ENCODE measurements at places on chromosomes 7 and 10. TPM values are rescaled to one million over a fixed set of nuclear protein-coding genes. Genes with fewer than 3 reads are reported as not detected.

The HTRA1 gene
- total RNA-seq: not detected

The ABCB4 gene
- total RNA-seq: not detected

The CPA2 gene
- not detected for total RNA-seq

The CRPPA gene
- total RNA-seq: 1.1 TPM

The RHBDD2 gene
- total RNA-seq: 63.9 TPM

The TCAF2 gene
- 23.5 TPM for total RNA-seq

The UBTD1 gene
- 1.8 TPM for total RNA-seq

The LIPN gene
- not detected for total RNA-seq

The SPOCK2 gene
- total RNA-seq: 139 TPM

The HOXA10 gene
- total RNA-seq: not detected

GRCh38 chr10:110885932-110886674 is 14.4 kb downstream of the PDCD4 start:
- no peak for DNase-seq

DNA sequence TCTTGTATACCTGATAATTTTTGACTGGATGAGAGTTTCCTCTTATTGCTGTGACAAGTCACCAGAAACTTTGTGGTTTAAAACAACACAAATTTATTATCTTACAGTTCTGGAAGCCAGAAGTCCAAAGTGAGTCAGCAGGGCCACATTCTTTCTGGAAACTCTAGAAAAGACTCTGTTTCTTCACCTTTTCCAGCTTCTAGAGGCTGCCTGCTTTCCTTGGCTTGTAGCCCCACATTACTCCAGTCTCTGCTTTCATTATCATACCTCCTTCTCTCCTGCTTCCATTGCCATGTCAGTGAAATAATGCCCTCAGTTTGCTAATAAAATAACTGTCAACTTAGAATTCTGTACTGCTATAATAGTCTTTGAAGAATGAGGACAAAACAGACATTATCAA is 65.3 kb downstream of the VCL start:
- no peak for DNase-seq

GRCh38 chr10:1539216-1539615 is 198.1 kb downstream of the ADARB2 start:
- DNase-seq: no peak

DNA sequence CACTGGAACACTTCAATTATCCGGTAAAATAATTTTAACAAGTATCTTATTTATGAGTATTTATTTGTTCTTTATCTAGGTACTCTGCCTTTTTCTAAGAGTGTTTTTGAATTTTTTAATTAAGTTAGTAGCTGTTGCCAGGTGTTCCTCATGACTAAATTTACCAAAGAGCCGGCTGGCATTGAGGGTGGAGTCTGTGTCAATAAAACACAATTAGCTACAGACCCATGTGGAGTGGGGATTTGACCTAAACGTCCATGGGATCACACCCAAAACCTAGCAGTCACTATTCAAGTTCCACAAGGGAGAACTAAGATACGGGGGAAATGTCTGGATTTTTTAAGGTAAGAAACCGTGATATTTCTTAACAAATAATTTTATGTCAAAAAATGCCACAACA is 9.8 kb downstream of the SLC16A12 start:
- DNase-seq: no peak

DNA sequence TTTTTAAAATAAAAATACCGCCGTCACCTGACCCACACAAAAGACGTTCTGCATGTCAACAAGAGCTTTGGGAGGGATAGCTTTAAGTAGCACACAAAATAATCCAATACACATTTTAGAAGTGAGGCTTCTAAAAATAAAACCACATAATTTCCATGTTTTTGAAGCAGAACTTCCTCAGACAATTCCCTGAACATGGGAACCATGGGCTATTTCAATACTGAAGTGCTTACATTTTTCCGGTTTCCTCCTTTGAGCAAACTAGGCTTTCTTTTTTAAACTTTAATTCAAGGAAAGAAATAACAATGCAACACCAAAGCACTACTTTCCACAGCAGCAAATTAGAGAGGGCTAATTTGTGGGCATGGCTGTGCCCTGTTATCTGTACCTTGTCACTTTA is 59.9 kb downstream of the ELMO1 start:
- no peak for DNase-seq

- no peak for DNase-seq
These were observed 45.2 kb downstream of the KIAA1217 start for GRCh38 chr10:24254180-24254579.

- DNase-seq: no peak
These were observed 31.3 kb downstream of the HIBADH start for GRCh38 chr7:27631391-27631790.

DNA sequence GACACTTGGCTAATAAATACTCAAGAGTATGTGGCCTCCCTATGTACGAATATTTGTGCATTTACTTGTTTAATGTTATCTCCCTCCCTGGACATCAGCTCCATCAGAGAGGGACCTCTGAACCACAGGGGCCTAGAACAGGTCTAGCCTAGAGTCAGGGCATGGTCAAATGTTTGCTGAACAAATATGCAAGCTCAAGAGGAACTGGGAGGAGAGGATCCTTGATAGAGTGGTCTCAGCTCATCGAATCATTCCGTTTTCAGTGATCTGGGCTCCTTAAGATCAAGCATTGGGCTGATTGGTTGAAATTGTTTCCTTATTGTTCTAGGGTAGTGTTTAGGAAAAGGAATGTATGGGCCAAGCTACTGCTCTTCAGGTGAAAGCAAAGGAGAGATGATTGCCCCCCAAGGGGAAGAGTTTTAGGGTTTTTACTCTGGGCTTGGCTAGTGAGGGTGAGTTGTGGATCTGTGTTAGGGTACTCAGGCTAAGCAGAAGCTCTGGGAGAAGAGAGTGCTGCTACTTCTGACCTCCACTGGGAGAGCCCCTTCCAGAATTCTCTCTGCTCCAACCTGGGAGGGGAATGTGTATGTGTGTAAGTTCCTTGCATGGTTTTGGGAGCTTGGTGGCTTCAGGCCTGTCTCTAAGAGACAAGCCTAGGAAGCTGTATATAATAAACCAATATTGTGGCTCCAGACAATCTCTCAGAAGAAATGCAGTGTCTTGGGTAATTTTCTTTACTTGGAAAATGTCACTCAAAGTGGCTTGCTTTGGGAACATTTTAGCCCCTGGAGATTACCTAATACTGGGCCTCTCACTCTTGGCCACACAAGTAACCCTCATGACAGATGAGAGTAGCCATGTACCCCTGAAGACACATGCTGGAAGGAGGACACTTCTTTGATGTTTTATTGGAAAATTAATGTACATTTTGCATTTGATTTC is 110.0 kb downstream of the EMX2 start:
- no peak for DNase-seq

- DNase-seq: no peak
These were observed 33.2 kb downstream of the STK32C start for GRCh38 chr10:132274581-132274980.

DNA sequence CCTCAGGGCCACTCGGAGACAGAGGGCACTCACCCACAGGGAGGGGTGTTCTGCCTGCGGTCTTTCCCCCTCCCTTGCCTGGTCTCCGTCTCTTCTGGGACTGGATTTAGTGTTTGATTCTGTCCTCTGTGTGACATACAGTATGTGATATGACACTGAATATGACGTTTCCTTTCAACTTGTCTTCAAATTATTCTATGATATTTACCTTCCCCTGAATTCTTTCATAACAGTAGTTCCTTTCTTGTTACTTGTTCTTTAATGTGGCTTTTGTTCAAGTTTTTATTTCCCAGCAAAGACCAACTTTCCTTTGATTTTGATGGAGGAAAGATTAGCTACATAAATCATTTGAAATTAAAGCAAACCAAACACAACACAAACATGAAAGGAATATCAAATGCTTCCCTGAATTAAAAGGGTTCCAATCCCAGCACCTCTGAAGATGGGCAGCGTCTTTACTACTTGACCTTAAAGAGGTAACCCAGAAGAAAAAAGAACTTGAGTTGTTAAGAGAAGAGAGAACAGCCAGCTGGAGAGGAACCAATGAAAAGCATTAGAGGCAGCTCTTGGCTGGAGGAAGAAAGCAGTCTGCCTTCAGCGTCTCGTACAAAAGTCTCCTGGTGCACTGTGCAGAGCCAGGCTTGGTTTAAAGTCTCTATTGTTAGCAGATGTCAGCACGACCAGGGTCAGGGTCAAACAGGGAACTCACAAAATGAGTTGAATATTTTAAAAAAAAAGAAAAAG is 18.3 kb upstream of the RHEB start:
- DNase-seq: no peak

GRCh38 chr7:115410972-115411686 is 489.2 kb downstream of the MDFIC start:
- DNase-seq: no peak

DNA sequence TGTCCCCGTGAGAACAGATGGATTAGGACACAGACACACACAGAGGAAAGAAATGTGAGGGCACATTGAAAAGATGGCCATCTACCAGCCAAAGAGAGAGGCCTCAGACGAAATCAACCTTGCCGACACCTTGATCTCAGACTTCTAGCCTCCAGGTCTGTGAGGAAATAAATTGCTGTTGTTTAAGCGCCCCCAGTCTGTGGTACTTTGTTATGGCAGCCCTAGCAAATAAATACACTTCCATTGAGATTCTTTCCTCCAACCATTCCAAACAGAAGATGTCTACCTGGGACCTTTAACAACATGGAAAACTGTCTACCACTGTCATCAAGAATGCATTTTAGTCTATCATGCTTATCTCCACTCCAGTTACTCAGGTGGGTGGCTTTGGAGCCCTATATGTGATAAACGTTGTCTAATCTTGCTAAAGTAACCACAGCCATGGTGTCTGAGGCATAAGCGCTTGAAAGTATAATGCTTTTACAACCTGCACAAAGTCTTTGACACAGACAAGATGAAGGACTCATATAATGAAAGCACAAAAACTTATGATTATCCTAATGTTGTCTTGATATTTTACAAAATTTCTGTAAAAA is 244.3 kb downstream of the MTERF1 start:
- DNase-seq: no peak

DNA sequence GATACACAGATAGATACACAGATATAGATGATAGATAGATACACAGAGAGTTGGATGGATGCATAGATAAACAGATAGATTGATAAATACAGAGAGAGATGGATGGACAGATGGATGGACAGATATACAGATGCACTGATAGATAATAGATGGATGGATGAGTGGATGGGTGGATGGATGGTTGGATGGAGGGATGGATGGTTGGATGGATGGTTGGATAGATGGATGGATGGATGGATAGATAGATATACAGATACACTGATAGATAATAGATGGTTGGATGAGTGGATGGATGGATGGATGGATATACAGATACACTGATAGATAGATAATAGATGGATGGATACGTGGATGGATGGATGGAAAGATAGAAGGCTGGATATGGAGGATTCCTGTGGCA is 290.0 kb upstream of the SHH start:
- no peak for DNase-seq

GRCh38 chr7:119556436-119556835 is 716.5 kb upstream of the KCND2 start:
- DNase-seq: no peak

GRCh38 chr7:130598056-130598455 is 70.5 kb downstream of the COPG2 start:
- no peak for DNase-seq

DNA sequence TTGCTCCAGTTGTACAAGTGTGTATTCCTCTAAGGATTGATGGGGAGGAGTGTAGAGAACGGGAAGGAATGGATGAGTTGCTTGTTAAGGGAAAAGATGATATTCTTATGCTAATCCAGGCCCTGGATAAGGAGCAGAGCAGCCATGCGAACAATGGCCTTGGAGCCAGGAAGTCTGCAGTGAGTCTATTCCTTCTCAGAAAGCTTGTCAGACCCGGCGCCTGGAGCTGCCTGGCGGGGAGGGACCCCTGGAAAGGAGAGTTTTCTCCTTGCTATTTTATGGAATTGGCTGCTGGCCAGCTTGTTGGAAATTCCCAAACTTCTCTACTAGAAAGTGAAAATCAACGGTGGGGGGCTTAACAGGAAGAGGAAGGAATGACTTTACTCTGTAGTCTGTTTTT is 89.1 kb downstream of the MMRN2 start:
- DNase-seq: no peak

DNA sequence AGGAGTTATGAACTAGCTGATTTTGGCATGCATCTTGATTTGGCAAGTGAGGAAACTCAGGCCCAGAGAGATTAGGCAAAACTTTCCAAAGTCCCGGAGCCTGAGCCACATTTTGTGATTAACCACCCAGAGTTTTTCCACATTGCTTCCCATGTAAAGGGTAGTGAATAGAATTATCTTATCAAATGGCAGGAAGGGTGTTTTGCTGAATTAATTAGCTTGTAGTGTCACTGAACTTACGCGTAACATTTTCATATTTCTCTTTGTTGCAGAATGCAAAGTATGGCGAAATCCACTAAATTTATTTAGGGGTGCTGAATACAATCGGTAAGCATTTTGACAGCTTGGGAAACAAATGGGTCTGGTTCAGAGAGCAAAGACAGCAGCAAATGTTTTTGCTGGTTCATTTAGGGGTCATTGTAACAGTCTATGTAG is 176.2 kb downstream of the ST7 start:
- no peak for DNase-seq

DNA sequence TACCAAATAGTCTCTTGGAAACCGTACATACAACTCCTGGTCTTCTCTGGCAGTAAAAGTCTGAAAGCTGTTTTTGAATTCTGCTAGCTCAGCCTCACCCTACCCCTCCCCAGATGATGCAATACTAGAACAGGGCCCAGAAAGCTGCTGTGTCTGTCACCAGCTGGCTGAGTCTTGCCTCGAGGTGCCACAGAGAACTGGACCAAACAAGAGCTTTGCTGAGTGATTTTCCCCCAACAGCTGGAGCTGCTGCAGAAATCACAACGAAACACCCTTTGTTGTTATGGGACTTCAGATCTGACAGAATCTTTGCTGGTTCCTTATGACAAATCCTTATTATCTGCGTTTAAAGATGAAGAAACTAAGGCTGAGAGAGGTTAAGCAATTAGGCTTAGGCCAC is 134.1 kb downstream of the SPAG6 start:
- no peak for DNase-seq

Data from activated T-helper 1 cell treated with anti-CD3 and anti-CD28 coated beads, Interleukin-12 subunit alpha, Interleukin-12 subunit beta, Interleukin-2, Interleukin-4 antibody, amounts not matched to agents 30 ng/mL and 10 ng/mL and 1 ng/mL, durations not matched to agents 14 hours and 24 hours and 36 hours (primary cell).